Inflammatory macrophage treated with lipopolysaccharide for 4 hours (primary cell): ENCODE measurements at places on chromosomes 5 and 9.

- no peak for DNase-seq
Observed at GRCh38 chr5:142484821-142485387, 160.1 kb upstream of the SPRY4 start.

GRCh38 chr5:88675168-88675707 is 207.7 kb downstream of the MEF2C start:
- DNase-seq, result no peak

GRCh38 chr5:33531824-33532223 is 91.1 kb downstream of the TARS1 start:
- no peak for DNase-seq

- DNase-seq, result no peak
Observed at GRCh38 chr9:123599781-123600180, 243.8 kb downstream of the CRB2 start.

DNA sequence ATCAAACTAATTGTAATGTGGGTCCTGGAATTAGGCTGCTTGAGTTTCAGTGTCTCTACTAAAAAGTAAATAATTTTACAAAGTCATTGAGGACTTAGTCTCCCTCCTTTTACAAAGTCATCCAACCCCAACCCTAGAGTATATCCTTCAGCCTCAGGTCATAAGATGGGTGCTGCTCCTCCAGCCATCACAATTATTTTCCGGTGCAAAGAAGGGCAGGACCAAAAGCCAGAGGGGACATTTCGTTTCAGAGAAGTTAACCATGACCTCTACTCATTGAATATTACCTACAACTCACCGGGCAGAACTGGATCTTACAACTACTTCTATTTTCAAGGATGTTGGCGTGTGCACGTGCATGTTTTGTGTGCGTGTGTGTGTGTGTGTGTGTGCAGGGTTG is 60.5 kb upstream of the TNFSF8 start:
- DNase-seq, result no peak

DNA sequence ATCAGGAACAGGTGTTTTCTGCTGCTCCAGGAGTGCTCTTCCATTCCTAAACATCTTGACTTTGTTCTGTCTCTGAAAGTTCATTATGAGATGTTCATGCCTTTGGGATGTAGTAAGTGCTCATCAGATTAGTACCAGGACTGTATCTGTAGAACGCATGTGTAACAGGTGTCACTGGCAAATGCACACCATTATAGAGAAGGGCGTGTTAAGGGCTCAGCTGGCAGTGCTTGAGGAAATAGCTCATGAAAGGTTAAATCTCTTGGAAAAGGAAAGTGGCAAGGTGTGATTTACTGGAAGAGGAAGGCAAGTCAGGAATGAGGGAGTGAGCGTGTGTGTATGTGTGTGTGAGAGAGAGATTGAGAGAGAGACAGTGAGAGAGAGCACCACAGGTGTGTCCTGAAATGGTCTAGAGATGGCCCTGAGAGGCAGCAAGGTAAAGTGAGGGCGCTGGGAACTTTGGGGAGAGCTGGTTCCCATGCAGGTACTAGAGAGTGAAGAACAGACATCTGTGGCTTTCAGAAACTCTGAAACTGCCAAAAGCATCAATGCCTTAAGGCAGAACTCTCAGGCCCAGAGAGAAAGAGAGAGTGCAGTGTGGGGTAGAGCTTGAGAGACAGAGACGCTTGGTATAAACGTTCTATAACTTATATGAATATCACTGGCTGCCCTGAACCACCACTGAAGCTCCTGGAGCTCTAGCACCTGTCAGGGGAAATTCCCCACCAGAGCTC is 13.7 kb upstream of the CXCL14 start:
- no peak for DNase-seq

- DNase-seq, result no peak
Observed at GRCh38 chr9:92727716-92728700, 36.6 kb downstream of the BICD2 start.

GRCh38 chr5:14394365-14394764 is 187.2 kb upstream of the OTULINL start:
- DNase-seq, result no peak

- DNase-seq, result no peak
Observed at GRCh38 chr5:98779264-98779877, 5.9 kb downstream of the RGMB start.

- no peak for DNase-seq
Observed at GRCh38 chr9:34550016-34550680, 27.4 kb upstream of the ENHO start.

DNA sequence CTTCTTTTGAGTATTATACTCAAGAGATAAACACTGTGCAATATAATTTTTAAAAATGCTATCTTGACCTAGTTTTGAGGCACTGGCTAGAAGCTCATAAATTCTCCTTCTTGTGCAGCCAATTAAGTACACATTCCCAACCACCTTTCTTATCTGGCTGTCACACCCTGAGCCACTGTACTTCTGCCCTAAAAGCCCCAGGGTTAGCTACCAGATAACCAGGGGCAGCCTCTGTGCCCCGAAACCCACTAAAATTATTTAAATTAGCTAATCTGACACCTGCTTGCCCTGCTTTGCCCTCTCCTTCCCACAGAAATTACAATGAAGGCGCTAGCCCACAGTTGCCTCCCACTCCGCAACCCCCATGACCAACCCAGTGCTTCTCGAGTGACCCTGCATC is 597.3 kb upstream of the TYRP1 start:
- no peak for DNase-seq

DNA sequence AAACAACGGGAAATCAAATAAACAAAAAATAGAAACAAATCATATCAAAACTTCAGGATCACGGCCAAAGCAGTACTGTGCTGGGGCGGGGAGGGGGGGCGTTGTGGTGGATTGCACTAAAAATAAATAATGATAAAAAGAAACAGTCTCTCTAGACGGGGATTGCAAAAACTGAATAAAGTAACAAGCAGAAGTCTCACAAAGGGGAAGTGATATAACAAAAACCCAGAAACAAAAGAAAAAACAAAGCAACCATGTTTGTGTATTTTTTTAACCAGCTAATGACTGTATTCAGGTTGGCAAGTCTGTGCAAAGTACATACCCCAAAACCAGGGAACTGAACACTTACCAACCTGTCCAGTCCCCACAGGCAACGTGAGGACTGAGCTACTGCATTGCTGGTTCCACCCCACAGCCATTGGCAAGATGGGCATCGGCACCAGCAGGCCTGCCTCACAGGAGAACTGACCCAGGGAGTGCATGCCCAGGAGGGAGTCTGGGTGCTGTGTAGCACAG is 24.1 kb downstream of the BICD2 start:
- peak; percentile 77 for DNase-seq

DNA sequence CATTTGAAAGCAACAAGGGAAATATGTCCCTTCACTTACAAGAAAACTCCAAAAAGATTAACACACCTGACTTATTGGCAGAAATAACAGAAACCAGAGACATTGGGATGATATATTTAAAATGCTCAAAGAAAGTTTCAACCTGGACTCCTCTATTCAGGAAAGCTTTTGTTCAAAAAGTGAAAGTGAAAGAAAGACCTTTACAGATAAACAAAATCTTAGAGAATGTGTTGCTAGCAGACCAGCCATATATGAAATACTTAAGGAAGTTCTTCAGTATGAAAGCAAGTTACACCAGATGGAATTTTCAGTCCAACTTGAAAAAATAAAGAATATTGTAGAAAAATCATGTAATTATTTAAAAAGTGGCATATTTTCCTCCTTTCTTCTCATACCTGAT is 1075.1 kb downstream of the NR2F1-AS1 start:
- no peak for DNase-seq

DNA sequence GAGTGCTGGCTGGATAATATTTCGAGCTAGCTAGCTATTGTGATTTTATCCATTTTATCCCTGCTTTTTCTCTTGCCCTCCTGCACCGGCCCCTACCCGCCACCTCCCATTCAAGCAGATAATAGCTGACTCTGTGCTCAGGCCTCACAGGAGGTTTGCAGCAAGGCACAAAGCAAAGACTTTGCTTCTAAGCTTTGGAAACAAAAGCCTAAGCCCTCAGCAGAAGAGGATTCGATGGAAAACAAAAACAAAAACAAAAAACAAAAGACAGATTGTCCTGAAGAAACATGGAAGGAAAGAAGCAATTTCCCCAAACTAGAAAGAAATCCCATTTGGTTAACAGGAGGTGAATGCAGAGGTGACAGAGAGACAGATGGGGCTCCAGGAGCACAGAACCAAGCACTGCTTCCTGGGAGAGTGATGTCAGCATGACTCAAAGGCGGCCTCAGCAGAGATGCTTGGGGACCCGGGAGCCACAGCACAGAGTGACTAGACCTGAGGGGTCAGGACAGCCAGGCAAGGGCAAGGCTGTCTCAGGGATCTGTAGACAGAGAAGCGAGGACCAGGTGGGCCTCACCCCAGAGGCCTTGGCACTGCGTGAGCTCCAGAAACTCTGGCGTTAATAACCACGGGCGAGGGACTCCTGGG is 28.4 kb downstream of the MTX3 start:
- DNase-seq, result no peak

DNA sequence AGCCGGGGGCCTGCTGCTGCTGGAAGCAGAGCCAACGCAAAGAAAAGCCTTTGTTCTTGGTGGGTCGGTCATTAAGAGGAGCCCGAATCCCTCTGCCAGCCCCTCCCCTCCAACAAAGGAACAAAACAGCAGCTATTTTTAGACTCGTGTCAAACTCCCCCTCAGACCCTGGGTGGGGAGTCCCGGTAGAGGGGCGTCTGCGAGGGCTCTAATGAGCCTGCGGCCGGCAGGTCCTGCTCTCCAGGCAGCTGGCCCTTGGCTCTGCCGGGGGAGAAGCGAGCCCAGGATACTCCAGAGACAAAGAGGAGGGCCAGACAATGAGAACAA is 114.0 kb downstream of the LHX2 start:
- no peak for DNase-seq

DNA sequence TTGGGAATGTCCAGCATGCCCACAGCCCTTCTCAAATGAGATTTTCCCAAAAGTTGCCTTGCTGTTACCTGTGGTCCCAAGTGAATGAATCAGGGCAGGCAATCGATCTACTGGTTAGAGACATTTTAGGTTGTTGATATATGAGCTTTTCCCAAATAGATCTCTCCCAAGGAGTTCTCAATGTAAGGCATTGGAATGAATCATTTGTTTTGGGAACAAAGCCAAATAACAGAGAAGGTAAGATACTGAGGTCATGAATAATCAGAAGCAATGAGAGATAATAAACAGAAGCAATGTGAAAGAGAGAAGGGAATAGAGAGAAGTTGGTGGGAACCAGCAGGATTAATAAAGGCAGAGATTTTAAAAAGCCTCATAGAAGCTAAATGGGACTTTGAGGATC is 93.6 kb upstream of the FER start:
- no peak for DNase-seq

DNA sequence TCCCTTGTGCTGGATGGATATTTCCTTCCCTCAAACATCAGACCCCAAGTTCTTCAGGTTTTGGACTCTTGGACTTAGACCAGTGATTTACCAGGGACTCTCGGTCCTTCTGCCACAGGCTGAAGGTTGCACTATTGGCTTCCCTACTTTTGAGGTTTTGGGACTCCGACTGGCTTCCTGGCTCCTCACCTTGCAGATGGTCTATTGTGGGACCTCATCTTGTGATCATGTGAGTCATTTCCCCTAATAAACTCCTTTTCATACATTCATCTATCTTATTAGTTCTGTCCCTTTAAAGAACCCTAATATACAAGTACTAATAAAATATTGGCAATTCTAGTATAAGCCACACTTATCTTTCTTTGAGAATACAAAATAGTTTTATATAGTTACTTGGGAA is 1078.9 kb downstream of the CDH12 start:
- no peak for DNase-seq

GRCh38 chr5:111928511-111928910 is 171.5 kb upstream of the NREP start:
- DNase-seq, result peak; percentile 82

- no peak for DNase-seq
Observed at GRCh38 chr5:95445442-95445841, 54.3 kb downstream of the FAM81B start.

DNA sequence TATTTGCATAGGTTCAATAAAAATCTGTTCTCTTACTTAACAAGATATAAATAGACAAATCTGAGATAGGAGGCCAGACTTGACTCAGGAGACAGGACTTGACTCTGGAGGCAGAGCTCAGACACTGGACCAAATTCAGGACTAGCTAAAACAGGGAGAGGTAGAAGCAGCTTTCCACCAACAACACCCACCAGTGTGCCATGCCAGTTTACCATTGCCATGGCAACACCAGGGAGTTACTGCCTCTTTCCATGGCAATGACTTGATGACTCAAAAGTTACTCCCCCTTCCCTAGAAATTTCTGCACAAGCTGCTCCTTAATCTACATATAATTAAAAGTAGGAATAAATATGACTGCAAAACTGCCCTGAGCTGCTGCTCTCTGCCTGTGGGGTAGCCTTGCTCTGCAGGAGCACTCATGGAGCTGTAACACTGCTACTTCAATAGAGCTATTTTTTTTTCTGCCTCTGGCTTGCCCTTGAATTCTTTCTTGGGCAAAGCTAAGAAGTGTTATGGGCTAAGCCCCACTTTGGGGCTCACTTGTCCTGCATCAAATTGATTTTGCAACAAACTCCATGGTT is 473.0 kb downstream of the PLK2 start:
- DNase-seq, result no peak

- no peak for DNase-seq
Observed at GRCh38 chr9:127104581-127105311, 17.7 kb downstream of the ANGPTL2 start.

DNA sequence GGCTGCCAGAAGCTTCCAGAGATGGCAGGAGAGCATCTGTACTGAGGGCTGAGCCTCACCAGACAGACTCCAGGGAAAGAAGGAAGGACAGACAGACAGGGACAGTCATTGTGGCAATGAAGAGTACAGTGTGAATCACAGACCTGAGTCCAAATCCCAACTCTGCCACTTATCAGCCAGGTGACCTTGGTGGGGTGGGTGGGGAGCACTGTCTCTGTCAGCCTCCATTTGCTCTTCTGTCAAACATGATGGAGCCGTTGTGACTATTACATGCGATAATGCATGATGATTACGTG is 85.9 kb upstream of the FSTL4 start:
- DNase-seq, result no peak

GRCh38 chr9:128163027-128163515 is 3.0 kb downstream of the BBLN start:
- DNase-seq, result no peak

- no peak for DNase-seq
Observed at GRCh38 chr5:106288979-106289378, 1381.8 kb downstream of the EFNA5 start.
